ENCODE measurements at places on chromosomes 2 and 18.

DNA sequence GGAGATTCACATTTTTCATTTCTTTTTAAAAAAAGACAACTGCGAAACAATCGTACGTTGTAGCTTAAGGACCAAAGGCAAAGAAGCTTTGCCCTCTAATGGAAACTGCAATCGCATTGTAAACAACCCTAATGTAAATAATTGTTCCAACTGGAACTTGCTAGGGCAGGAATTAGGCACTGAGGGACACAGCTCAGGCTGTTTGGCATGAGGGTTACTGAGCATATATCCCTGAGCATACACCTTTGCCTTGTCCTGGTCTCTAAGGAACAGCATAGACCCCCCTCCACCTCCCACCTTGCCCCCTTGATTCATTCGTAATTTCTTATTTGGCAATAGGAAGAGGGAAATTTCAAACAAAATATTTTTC lies 396.4 kb downstream of the LNPK start:
- no peak for DNase-seq

DNA sequence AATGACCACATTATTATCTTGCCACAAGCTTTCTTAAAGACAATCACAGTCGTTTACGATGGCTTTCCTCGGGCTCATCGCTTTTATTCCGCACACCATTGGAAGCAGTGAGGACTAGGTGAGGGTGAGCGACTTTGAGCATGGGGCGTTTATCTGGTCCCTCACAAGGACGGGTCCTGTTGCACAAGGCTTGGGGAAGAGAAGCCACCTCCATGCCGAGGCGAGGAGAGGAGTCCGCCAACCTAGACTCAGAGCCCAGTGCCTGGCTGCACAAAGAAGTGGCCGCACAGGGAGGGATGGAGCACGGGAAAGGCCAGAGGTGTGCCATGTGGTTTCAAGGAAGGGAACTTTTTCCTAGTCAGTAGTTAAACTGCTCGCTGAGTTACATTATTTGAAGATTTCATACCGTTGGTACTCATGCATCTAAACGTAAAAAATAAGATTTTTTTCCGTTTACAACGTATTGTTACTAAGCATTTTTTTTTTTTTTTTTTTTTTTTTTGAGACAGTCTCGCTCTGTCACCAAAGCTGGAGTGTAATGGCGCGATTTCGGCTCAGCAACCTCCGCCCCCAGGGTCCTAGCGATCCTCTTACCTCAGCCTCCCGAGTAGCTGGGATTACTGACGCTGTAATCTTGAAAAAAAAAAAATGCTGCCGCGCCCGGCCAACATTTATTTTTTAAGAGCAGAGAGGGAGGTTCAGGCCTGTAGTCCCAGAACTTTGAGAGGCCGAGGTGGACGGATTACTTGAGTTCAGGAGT lies 849 bp upstream of the CYP27C1 start:
- DNase-seq = no peak

DNA sequence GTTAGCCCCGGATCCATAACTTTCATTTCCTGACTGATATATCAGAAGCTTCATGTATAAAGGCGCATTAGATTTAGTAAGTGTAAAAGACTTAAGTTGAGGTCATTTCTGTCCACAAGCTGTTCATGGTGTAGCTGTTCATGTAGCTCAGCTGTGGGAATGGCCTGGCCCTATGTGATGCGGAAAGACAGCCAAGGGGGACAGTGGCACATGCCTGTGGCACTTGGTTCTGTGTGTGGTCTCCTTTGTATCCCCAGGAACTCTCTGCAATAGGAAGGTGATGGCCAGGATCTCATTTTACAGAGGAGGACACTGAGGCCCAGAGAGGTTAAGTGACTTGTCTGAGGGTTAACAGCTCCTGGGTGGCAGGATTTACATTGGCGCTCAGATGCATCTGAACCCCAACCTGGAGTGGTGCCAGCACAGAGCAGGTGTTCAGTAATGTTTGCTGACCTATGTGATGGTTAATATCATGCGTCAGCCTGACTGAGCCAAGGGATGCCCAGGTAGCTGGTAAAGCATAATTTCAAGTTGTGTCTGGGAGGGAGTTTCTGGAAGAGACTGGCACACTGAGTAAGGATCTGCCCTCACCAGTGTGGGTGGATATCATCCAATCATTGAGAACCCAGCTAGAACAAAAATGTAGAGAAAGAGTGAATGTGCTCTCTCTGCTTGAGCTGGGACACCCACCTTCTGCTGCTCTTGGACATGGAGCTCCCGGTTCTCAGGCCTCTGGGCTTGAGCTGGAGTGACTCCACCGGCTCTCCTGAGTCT lies 25.4 kb downstream of the HPCAL1 start:
- no peak for DNase-seq

- no peak for DNase-seq
These were observed 9.0 kb downstream of the CNOT9 start for GRCh38 chr2:218577482-218578220.

GRCh38 chr2:237314681-237315080 lies 99.3 kb downstream of the COL6A3 start:
- no peak for DNase-seq

DNA sequence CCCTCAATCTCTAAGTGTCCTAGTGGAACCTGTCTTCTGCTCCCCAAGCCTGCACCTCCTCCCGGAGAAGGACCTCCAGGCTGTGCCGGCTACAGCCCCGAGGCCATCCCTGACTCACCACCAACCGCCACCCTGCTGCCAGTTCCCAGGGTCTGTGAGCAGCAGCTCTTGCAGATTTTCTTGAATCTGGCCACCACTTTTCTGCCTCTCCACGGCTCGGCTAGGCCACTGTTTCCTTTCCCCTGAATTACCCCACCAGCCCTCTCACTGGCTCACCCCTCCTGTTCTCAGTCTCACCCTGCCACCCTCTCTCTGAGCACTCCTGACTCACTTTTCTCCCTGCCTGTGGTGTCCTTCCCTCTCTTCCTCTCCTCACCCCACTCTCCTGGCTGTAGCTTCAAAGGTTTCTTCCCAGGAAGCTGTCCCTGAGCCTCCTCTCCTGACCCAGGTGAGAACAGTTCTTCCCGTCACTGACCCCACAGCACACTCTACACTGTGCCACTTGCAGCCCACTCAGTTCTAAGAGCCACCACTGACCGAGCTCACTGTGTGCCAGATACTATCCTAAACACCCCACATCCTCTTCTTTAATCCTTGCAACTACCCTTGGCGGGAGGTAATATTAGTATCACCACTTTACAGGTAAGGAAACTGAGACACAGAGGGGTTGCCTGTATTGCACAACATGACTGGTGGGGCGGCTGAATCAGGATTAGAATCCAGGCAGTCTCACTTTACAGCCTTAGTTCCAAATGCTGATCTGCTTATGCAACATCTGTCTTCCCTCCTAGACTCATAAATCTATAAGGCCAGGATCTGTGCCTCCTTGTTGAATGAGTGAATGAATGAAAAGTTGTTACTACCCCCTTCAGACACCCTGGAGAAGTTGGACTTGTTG lies 111.6 kb downstream of the SMAD7 start:
- no peak for DNase-seq

GRCh38 chr2:179137200-179137759 lies 87.3 kb upstream of the CCDC141 start:
- DNase-seq = no peak

- DNase-seq = no peak
These were observed 3.8 kb upstream of the GATA6 start for GRCh38 chr18:22165603-22166068.

DNA sequence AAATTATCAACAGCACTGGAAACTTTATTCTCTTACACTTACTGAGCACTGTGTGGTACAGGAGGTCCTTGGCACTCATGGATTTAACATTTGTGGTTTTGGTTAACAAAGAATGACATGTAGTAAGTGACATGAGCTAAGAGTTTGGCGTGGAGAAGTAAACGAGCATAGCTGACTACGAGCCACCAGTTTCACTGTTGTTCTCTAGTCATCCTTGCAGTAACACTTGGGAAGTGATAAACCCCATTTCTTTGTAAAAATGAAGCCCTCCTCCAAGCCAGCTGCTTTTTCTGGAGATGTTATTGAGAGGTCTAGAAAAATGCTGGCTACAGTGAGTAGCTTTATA lies 32.7 kb downstream of the QPCT start:
- no peak for DNase-seq

DNA sequence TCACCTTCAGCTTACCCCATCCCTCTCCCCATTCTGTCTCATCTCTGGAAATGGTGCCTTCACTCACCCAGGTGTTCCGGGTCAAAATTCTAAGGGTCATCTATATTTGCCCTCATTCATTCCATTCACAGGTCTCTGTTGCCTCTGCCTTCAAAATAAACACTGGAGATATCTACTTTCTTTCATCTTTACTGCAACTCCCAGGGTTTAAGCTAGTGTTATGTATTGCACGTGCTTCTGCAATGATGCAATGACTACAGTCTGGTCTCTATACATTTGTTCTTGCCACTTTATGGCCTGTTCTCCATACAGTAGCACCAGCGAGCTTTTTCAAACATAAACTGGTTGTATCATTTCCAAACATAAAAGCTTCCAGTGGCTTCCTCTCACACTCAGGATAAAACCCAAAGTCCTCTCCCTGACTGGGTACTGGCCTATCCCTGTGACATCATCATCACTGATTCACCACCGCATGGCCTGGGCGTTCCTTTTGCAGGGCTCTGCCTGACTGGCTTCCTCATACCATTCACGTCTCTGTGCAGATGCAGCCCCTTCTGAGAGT lies 14.3 kb downstream of the DSG2 start:
- peak; percentile 53 for DNase-seq

GRCh38 chr2:240394549-240394948 lies 40.9 kb upstream of the GPC1 start:
- no peak for DNase-seq

DNA sequence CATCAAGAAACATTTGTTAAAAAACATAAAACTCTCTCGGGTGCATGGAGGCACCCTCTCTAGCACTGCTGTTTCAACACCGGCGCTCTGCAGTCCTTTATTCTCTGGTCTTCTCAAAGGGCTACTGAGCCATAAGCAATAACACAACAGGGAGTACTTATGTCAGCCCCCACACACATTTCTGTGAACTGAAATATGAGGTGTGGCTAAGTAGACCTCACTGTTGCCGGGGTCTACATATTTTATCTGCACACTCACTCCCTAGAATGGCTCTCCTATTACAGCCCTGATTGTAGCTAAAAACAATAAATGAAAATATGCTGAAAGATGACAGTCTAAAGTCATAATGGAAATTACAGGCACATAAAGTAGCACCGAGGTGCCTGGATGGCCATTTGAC lies 235.1 kb downstream of the GRB14 start:
- DNase-seq = no peak

GRCh38 chr2:197310987-197311420 lies 424 bp upstream of the ANKRD44 start:
- no peak for DNase-seq

DNA sequence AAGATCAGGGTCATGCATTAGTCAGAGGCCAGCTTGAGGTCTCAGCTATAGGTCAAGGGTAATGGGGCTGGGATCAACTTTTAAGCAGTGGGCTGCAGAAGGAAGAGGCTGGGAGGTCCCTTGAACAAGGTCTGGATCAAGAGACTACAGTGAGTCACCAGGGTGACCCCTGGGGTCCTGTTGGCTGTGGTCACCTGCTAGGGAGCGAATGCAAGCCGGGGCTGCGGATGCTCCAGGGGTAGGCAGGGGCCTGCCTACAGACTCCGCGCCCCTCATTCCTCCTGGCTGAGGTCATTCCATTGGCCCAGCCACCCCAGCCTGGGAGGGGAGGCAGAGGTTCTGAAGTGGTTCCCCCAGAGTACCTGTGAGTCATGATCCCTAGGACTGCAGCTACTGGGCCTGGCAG lies 110.4 kb downstream of the CYP26B1 start:
- no peak for DNase-seq

DNA sequence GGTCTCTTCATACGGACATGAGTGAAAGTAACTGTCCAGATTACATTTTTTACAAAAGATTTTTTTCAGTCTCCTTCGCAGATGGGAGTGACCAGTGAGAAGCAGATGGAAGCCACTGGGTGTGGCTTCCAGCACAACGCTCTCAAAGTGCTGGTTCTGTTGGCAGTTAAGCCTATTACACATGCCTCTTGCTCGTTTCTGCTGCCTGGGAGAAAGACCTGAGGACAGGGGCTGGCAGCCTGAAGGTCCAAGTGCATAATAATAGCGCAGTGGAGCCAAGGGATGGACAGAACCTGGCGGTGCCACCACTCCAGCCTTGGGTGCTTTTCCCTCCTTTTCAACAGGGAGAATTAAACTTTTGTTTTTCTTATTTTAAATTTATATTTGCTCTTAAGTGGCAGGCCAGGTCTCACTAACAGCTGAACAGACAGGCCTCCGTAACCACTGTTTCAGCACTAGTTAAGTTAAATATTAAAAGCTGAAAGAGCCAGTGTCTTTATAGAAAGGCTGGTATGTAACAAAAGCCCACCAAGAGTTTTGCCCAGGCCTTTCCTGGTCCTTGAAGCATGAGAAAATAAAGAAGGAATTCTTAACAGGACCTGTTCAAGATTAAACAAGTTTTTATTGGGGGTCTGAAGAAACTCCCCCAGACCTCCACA lies 1.2 kb upstream of the SKA1 start:
- DNase-seq = no peak

GRCh38 chr2:10322481-10322880 lies 19.8 kb downstream of the HPCAL1 start:
- DNase-seq = no peak

GRCh38 chr2:194289712-194290346 lies 1367.2 kb upstream of the SLC39A10 start:
- no peak for DNase-seq

- no peak for DNase-seq
These were observed 12.1 kb downstream of the TFPI start for GRCh38 chr2:187542123-187542522.

DNA sequence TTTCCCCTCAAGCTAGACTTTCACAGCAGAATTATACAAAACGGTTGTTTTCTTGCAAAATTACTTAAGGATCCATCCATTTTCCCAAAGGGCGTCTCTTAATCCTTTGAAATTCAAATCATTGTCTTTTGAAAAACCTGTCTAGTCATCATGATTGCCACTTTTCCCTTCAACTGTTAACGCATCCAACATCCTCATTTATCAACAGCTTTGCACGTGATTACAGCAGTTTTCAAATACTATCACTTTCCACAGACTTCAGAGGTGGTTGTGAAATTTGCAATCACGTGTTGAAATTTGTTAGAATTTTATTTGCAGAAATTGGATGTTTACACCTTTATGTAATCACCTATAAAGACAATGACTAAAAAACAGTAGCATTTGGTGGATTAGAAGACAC lies 304.4 kb upstream of the SLC39A10 start:
- no peak for DNase-seq

GRCh38 chr18:5998907-5999306 lies 103.6 kb upstream of the TMEM200C start:
- DNase-seq = no peak

Data from RKO (cell line).